ENCODE measurements at places on chromosomes 11 and 22.

DNA sequence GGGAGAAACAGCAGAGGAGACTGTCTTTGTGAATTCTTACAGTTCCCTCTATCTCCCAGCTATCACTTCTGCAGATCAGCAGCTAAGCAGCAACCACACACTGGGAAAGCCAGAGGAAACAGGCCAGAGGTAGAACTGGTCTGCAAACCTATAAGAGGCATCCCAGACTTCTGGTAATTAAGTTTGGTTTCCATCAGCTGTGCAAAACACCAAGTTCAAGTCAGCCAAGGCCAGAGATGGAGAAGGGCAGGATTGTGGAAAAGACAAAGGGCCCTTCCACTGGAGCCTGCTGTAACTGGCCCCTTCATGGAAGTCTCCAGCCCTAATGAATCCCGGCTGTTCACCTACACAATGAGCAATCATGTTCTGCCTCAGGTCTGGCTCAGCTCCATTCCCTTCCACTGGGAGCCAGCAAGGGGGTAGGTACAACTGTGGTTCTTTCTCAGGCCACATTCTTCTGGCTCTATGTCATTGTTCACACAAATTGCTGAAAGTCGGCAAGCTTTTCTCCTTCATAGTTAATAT is 4.6 kb upstream of the PAMR1 start:
- DNase-seq: no peak

- DNase-seq: no peak
These were observed 50.7 kb upstream of the CWF19L2 start for GRCh38 chr11:107508201-107508857.

GRCh38 chr11:118789501-118790356 is 1.2 kb downstream of the DDX6 start:
- no peak for DNase-seq

DNA sequence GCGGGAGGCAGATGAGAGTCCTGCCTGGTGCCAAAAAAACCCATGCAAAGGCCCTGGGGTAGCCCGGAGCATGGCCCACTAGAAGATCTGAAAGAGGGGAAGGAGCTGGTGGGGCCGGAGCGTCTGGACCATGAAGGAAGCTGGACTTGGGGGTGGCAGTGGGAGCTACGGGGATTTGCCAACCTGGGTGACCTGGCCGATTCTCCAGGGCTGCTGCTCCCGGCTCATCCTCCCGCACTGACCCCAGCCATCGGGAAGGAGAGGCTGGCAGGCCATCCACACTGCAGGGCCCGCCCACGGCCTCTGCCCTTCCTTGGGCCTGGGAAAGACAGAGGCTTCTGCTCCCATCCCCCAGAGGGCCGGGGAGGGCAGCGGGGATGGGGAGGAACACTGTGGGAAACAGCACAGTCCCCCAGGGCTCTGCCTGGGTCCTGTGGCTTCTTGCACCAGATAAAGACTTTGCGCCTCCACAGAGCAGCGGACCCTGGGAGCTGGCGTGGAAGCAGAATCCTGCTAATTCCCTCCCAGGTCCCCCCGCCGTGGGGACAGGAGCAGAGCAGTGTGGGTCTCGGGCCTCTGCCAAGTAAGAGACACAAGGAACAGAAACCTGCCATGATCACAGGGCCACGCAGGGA is 87.1 kb upstream of the LINC01488 start:
- peak; percentile 34 for DNase-seq

Measured in RWPE2 (cell line).